ENCODE measurements at places on chromosomes 6 and 20.

DNA sequence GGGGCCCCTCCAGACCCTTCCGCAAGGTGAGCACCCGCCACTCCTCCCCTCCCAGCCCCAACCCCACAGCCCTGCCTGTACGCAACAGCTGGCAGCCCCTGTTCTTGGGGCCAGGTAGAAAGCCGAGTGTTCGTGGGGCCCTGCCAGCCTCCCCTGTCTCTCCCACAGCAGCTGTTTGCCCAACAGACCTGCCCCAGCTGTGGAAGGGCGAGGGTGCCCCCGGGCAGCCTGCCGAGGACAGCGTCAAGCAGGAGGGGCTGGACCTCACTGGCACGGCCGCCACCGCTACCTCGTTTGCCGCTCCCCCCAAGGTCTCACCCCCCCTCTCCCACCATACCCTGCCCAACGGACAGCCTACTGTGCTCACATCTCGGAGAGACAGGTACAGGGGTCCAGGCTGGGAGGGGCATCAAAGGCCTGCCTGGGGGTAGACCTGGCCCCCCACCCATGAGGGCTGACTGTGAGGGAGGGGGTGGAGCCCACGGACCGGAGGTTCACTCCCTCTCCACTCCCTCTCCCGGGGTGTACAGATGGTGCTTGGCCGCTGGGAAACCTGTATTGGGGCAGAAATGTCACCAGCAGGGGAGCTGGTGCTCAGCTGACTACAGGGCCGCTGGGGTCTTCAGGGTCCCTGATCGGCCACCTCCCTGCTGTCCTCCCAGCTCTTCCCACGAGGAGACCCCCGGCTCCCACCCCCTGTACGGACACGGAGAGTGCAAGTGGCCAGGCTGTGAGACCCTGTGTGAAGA lies 41.1 kb downstream of the FOXP4 start:
- no peak for DNase-seq

GRCh38 chr6:150717419-150717818 lies 117.7 kb downstream of the PLEKHG1 start:
- no peak for DNase-seq

DNA sequence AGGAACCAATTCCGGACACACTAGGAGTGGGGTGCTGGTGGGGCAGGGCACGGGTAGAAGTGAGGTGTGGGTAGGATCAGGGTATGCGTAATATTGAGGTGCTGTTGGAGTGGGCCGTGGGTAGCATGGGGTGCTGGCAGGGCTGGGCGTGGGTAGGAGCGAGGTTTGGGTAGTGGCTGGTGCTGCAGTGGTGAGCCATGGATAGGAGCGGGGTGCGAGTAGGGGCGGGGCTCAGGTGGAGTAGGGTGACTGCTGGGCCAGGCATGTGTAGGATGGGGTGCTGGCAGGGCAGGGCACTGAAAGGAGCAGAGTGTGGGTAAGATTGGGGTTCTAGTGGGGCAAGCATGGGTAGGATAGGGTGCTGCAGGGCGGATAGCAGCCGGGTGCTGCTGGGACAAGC lies 114.2 kb upstream of the DUSP22 start:
- DNase-seq: no peak

GRCh38 chr6:21271428-21272155 lies 322.0 kb upstream of the SOX4 start:
- DNase-seq: no peak

GRCh38 chr20:21681234-21681921 lies 24.1 kb upstream of the PAX1 start:
- DNase-seq: no peak

- DNase-seq: no peak
Observed at GRCh38 chr6:111989743-111990142, 64.2 kb upstream of the CCN6 start.

GRCh38 chr6:6972456-6972855 lies 135.3 kb upstream of the RREB1 start:
- DNase-seq: no peak

DNA sequence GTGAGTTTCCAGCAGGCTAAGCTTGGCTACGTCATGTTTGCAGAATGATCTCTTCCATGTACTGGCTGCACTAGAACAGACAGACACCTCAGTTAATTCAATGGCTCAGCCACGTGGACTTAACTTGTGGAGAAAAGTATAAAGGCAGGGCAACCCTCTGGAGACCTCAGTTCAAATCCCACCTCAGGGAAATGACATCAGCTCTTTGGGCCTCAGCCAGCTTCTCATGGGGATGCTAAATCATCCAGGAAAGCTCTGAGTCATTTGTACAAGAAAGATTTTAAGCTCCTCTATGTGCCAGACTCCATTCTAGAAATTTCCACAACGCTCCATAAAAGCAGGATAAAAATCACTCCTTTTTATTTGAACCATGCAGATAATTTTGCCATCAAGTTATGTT lies 128.5 kb upstream of the SALL4 start:
- DNase-seq: no peak

DNA sequence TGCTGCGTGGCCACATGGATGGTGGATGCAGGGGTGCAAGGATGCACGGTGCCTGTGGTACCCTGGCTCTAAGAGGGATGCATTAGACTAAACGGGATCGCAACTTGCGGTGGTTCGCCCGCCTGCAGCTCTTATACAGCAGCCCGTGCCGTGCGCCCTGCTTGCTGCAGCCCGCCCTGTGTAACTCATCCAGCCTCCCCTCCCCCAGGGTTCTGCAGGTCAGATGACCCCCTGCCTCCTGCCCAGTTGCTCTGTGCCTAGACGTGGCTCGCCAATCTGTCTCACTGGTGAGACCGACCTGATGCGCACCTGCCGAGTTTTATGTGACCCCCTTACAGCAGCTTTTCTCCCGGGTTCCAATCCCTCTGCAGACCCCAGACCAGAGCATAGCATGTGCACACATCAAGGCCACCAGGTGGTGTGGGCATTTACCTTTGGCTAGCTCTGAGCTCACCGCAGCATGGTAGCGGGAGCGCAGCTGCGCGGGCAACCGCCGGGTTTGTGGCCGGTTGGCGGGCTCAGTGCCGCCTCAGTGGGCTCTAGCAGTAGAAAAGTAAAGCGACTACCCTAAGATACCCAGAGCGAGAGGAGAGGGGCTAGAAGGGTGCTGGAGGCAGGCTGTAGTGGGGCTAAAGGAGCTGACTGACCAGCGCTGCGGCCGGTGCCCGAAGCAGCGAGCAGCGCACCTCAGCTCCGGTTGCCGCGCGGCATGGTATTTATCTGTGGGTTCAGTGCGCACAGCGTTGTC lies 693 bp upstream of the GNAS-AS1 start:
- DNase-seq: no peak

DNA sequence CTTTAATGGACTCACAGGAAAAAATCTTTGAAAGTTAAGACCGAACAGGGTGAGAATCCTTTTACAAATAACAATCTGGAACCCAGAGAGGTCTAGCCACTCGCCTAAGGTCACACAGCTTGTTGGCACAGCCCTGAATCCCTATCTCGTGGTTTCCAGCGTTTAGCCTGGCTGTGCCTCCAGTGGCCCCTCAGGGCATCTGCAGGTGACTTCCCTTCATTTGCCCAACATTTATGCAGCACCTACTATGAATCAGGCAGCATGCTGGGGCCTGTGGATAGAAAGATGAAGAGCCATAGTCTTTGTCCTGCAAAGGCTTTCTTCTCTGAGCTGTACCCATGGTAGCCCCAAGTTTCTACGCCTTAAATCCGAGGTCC lies 2.6 kb upstream of the NR2E1 start:
- no peak for DNase-seq

DNA sequence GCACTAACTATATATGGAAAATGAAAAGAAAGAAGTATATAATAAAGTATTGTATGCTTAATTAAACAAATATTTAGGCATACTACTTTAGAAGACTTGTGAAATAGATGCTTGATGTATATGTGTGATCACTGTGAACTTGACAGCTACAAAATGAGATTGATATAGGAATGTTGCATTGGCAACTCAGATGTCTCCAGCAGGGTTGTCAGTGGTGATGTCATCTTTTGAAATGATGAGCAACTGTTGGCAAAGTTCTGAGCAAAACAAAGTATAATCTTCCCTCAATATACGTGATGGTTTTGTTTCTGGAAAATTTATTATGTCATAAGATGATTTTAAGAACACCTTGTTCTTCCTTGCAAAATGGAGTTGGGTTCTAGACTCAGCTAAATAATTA lies 133.8 kb downstream of the ARID1B start:
- DNase-seq: no peak

DNA sequence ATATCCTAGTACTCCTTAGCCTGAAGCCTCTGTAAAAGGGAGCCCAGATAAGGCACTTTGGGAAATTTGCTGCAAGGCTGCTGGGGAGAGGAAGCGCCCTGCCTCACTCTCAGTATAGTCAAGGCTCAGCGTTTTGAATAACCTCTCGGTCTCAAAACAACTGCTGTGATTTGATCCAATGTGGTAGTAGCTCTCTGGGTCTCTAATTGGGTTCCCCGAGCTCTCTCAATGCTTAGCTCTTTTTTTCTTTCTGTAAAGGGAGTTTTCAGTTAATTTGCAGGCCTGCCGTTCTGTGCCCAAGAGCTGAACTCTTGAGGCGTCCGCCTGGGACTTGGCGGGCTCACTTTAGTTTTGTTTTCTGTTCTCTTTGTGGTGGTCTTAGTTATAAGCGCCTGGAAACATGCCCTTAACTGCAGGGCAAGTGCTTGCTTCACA lies 41.2 kb downstream of the ZHX3 start:
- no peak for DNase-seq

- no peak for DNase-seq
Observed at GRCh38 chr6:156918647-156919046, 141.5 kb downstream of the ARID1B start.

GRCh38 chr20:38559764-38560163 lies 21.2 kb upstream of the ADIG start:
- DNase-seq: no peak

- DNase-seq: no peak
Observed at GRCh38 chr6:12401200-12401599, 111.0 kb downstream of the EDN1 start.

GRCh38 chr6:56642366-56643261 lies at the start of gene DST:
DST (minus strand) TSS chr6:56642889.
- DNase-seq: no peak

DNA sequence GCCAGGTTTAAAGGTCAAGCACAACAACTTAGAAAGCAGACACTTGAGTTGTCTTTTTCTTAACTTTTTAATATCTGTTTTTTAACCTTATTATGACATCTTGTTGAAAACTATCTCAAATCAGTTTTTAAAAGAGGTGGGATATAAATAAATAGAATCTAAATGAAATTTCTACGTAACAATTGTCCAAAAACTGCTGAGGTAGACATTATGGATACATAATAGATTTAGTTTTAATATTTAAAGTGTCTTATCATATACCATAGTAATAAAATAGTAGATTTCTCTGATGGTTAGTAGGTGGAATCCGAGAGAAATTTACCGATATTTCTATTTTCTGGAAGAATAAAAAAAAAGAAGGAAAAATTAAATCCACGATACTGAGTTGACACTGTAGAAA lies 113.9 kb upstream of the MMS22L start:
- no peak for DNase-seq

DNA sequence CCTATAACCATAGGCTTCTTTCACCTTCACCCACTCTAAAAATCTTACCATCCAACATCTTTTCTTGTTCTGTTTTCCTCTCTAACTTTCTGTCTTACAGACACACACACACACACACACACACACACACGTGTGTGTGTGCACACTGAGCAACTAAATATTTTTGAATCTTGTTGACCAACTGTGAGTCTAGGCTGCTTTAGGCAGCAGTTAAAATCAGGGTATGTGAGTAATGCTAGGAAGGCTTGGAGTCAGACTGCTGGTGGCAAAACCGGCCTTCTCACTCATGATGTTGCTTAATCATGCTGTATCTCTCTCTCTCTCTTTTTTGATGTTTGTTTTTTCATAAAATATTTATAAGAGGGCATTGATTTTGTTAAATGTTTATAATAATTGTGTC lies 103.1 kb upstream of the TBX18 start:
- DNase-seq: no peak

GRCh38 chr20:51807720-51808250 lies 5.5 kb upstream of the SALL4 start:
- DNase-seq: no peak

- DNase-seq: no peak
Observed at GRCh38 chr6:142773324-142773723, 171.7 kb downstream of the HIVEP2 start.

GRCh38 chr20:7772371-7772770 lies 167.9 kb downstream of the HAO1 start:
- no peak for DNase-seq

GRCh38 chr20:54212226-54212625 lies 4.3 kb downstream of the PFDN4 start:
- no peak for DNase-seq

- no peak for DNase-seq
Observed at GRCh38 chr6:36800223-36801076, 38.8 kb downstream of the CPNE5 start.

- DNase-seq: no peak
Observed at GRCh38 chr6:3874069-3874468, 24.9 kb downstream of the FAM50B start.

DNA sequence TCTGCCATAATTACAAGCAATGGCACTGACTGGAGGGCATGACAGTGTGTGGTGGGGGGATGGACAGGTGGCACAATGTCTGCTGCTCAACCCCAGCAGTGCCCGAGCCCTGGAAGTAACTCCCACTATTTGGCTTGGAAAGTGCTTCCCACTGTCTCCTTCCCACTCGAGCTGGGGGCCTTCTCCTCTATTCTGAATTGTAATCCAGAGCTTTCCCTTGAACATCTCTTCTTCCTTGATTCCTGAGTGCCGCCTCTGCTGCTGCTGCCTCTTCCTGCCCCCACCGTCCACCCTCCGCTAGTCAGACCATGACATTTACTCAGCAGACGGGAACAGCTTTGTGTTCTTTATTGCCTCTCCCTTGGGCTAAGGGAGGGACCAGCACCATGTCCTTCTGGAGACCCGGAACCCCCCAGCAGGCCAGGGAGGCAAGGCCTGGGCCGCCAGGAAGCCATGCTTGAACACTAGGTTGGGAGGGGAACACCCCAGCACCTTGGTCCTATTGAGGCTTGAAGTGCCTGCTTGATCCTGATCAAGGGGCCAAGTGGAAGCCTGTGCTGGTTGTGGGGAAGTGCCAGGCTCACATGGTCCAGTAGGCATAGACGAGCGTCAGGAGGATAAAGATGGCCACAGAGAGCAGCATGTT lies 17.0 kb downstream of the CCDC167 start:
- DNase-seq: no peak

GRCh38 chr6:27866357-27867050 lies 45.7 kb downstream of the OR2B2 start:
- DNase-seq: peak; percentile 18

DNA sequence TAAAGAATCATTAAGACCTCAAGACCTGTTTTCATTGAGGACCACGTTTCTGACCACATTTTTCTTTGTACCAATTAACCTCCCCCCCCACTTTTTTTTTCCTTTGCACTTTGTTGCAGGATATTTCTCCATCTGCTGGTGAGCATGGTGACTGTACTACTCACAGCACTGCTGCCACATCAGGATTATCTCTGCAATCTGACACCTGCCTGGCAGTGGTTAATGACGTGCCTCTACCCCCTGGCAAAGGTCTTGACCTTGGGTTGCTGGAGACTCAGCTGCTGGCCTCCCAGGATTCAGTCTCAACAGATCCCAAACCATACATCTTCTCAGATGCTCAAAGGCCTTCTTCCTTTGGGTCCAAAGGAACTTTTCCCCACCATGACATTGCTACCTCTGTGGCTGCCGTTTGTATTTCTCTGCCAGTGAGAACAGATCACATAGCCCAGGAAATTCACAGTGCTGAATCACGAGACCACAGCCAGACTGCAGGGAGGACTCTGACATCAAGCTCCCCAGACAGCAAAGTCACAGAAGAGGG lies 46.6 kb upstream of the EDN3 start:
- DNase-seq: peak; percentile 5

GRCh38 chr6:33172688-33173534 lies 19.4 kb downstream of the COL11A2 start:
- DNase-seq: no peak

Measured in effector CD4-positive, alpha-beta T cell (primary cell).